RCC 7860 (cell line): ENCODE measurements at places on chromosomes 4 and X.

GRCh38 chr4:129232589-129233337 is 136.8 kb downstream of the C4orf33 start:
- no peak for DNase-seq

DNA sequence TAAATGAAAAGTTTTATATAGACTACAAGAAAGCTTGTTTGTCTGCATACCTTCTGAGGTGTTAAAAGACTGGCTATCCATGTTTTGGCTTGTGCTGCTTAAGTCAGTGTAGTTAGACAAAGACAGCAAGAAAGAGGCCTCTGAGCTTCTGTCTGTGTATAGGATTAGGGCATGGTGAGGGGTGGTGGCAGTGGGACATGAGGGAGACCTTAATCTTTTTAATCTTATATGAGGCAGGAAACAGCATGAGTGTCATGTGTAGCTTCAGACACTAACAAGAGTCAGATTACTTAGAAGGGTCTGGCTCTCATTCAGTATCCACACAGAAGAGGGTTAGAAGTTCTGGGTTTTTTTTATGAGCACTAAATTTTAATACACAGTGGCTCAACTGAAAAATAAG is 213.3 kb downstream of the GABRG1 start:
- no peak for DNase-seq

DNA sequence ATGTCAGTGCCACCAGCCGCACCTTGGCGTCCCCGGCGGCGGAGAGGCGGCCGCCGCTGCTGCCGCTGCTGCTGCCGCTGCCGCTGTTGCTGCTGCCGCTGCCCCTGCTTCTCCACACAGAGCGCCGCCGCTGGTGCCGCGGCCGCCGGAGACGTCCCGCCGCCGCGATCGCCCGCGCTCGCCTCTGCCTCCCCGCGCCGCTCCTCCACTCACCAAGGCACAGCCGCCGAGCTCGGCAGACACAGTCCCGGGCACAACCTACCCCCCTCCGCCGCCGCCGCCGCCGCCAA is at the start of gene PPP3CA:
TSS of gene PPP3CA (minus strand) at position 260 of the 290 bp plus-strand sequence.
- DNase-seq, result no peak

DNA sequence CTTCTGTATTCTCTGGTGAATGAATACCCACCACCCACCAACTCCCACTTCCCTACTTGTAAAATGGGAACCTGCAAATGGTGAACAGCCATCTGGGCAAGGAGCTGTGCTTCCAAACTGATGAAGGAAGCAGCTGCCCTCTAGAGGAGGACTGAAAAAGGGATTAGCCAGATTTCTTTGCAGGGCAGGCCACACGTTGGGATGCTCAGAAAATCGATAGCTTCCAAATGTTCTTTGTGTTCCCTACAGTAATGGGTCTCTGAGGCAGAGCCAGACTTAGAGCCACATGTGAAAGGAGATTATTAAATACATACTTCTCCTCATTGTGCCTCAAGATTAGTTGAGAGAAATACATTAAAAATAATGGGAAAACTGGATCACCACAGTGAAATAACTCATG is 39.3 kb upstream of the LPAR4 start:
- peak; percentile 9 for DNase-seq

DNA sequence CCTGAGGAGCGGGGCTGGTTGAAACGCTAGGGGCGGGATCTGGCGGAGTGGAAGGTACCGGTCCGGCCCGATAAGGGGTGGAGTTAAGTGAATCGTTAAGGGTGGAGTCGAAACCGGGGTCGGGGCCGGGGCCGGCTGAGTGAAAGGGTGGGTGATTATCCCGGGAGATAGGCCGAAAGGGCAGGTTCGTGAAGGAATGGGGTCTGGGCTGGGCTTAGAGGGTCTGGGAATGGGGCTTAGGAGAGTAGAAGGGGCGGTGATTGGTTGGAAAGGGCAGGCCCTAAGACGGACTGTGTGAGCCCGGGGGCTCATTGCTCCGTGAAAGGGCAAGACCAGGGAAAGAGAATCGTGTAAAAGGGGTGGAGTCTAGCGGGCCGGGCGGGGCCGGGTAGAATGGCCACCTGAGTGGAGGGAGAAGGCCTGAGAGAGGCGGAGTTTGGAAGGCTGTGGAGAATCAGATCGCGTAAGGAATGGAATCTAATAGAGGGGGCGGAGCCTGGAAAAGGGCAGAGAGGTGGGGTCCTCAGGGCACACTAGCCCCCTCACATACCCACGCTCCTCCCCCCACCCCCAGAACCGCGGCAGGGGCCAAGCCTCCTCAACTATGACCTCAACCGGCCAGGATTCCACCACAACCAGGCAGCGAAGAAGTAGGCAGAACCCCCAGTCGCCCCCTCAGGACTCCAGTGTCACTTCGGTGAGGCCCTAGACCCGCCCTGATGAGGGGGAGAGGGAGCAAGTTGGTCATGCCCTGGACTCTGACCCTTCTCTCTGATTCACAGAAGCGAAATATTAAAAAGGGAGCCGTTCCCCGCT is 430 bp downstream of the HDAC6 start:
- peak; percentile 65 for DNase-seq

- no peak for DNase-seq
Measured at GRCh38 chr4:7422151-7422897, 12.4 kb downstream of the PSAPL1 start.

DNA sequence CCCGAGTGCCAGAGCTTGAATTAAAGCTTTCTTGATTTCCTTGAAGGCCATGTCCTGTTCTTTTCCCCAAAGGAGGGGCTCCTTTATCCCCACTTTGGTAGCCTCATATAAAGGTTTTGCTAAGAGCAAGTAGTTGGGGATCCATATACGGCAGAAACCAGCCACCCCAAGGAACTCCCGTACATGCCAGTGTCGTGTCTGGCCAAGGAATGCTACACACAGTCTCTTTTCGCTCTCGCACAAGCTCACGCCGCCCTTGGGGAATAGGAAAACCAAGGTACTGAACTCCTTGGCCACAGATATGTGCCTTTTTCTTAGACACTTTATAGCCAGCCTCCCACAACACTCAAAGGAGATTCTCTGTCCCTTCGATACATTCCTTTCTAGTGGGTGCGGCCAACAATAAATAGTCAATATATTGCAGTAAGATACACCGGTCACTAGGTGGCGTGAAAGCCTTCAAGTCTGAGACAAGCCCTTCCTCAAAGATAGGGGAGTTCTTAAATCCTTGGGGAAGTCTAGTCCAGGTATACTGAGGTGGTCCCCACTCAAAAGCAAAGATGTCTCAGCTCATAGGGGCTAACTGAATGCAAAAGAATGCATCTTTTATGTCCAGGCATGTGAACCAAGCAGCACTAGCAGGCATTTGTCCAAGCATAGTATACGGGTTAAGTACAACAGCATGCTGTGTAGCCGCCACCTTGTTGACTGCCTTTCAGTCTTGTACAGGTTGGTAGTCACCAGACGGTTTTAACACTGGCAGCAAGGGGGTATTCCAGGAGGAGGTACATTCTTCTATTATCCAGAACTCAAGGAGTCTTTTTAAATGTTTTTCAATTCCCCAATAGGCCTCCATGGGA is 57.8 kb upstream of the XAGE1B start:
- DNase-seq, result peak; percentile 45
